ENCODE measurements at places on chromosomes 16 and 17.

- no peak overlapping the region for H3K27ac ChIP-seq
- H3K4me3 ChIP-seq, result no peak overlapping the region
- H3K36me3 ChIP-seq, result no peaks in the 10 kb centered on the region
- H3K27me3 ChIP-seq, result no peaks in the 10 kb centered on the region
- H3K4me1 ChIP-seq, result no peaks in the 10 kb centered on the region
- no peak for DNase-seq
Observed at GRCh38 chr16:65289022-65289421, 167.2 kb upstream of the CDH11 start.

DNA sequence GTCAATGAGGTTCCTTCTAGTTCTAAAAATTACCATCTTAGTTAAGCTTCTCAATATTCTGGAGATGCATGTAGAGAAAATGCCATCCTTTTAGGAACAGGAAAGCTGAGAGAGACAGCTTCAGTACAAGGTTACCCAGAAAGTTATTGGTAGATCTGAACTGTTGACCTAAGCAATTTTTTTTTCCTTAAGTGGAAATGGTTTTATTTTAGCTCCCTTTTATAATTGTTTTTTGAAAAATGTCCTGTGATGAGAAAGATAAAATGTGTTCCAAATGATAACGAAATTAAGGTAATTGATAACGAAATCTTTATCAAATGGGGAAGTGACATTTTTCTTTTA lies 8.2 kb downstream of the PSMD7 start:
- H3K4me1 ChIP-seq, result no peaks in the 10 kb centered on the region
- H3K4me3 ChIP-seq, result no peak overlapping the region
- no peak for DNase-seq
- no peaks in the 10 kb centered on the region for H3K27me3 ChIP-seq

DNA sequence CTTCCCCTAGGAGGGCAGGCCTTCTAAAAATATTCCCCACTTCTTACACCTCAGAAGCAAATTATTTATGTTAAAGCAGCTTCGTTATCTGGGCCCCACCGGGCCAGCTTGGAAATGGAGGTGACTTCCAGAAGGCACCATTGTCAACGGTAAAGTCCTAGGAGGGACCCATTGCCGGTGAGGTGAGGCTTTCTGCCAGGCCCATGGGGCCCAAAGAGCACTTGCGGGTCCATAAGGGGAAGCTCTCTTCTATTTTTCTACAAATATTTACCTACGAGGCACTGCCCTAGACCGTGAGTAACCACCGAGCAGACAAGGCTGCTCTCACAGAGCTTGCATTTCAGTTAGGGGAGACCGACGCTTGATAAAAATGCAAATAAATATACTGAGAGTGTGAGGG lies 41.5 kb downstream of the C16orf78 start:
- no peak for DNase-seq
- H3K4me3 ChIP-seq, result no peak overlapping the region
- no peak overlapping the region for H3K27ac ChIP-seq
- no peaks in the 10 kb centered on the region for H3K36me3 ChIP-seq
- no peaks in the 10 kb centered on the region for H3K27me3 ChIP-seq

DNA sequence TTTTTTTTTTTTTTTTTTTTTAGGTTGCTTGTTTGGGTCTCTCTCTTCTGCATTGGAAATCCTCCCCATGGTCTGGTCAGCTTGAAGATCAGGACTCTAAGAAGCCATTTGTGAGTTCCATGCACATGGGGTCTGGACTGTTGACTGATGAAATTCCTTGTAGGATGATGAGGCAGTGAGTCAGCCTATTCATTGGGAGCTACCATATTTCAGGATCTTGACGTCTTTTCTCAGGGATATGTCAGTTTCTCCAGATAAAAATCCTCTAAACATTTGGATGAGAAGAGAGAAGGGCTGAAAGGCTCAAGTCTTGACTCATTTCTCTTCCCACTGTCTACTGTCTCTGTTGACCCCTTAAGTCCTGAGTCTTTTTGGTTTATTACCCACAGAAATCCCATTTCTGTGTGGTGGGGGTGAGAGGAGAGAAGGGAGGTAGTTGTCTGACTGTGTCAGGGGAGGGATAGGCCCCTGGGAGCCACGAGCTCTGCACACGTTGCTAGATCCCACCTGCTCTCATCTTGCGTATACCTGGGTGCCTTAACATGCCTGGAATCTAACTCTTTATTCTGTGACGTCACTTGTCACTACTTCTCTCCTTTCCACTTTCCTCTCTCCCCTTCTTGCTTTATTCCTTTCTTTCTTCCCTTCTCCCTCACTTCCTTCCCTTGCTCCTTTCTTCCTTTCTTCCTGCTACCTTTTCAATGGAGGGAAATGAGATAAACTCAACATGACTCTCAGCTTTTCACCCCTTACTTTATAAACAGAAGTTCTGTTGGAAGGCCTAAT lies 333.1 kb upstream of the XYLT1 start:
- no peaks in the 10 kb centered on the region for H3K4me1 ChIP-seq
- no peak overlapping the region for H3K27ac ChIP-seq
- DNase-seq, result no peak
- H3K4me3 ChIP-seq, result no peak overlapping the region
- H3K27me3 ChIP-seq, result no peaks in the 10 kb centered on the region

DNA sequence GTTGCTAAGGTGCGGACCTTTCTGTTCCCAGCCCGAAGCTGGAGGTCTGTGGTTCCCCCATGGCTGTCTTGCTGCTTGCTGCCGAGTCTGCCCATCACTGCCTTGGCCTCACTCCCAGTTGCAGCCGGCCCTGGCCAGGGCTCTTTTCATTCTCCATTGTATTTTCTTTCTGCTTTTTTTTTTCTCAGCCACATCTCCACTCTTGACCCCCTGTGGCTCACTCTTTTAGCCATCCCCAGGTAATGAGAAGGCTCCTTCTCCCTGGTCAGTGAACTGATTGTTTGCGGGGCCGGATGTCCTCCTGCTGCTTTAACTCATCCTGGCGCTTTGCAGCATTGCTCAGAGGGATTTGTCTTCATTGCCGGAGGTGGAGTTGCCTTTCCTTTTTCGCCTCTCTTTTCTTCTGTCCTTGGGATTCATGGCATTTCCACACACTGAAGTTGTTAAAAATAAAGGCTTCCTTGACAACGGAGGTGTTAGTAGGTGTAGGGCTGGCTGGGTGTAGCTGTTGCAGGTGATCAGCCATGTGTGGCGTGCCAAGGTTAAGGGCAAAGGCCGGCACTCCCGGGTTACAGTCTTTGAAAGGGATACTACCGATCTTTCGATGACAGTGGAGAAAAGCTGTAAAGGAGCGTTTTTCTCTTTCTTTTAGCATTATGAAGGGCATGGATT lies 34.1 kb downstream of the MAP2K6 start:
- no peaks in the 10 kb centered on the region for H3K27me3 ChIP-seq
- H3K27ac ChIP-seq, result peak overlapping the region; percentile 46
- H3K4me1 ChIP-seq, result no peaks in the 10 kb centered on the region
- peak; percentile 18 for DNase-seq
- no peaks in the 10 kb centered on the region for H3K36me3 ChIP-seq

- H3K36me3 ChIP-seq, result no peaks in the 10 kb centered on the region
- no peak overlapping the region for H3K4me3 ChIP-seq
- no peaks in the 10 kb centered on the region for H3K4me1 ChIP-seq
- no peak overlapping the region for H3K27ac ChIP-seq
- H3K27me3 ChIP-seq, result no peaks in the 10 kb centered on the region
Observed at GRCh38 chr17:1143573-1143972, 36.2 kb downstream of the ABR start.

GRCh38 chr17:81453712-81454111 lies 58.5 kb downstream of the BAHCC1 start:
- H3K36me3 ChIP-seq, result no peaks in the 10 kb centered on the region
- H3K4me3 ChIP-seq, result no peak overlapping the region
- H3K27me3 ChIP-seq, result no peaks in the 10 kb centered on the region
- DNase-seq, result no peak
- H3K27ac ChIP-seq, result no peak overlapping the region

GRCh38 chr16:89159850-89160354 lies 11.6 kb upstream of the CDH15 start:
- no peak overlapping the region for H3K27ac ChIP-seq
- DNase-seq, result no peak
- no peaks in the 10 kb centered on the region for H3K36me3 ChIP-seq
- no peaks in the 10 kb centered on the region for H3K27me3 ChIP-seq
- H3K4me3 ChIP-seq, result no peak overlapping the region

GRCh38 chr16:83804366-83804765 lies 3.4 kb upstream of the HSBP1 start:
- H3K27ac ChIP-seq, result no peak overlapping the region
- no peak overlapping the region for H3K4me3 ChIP-seq
- no peaks in the 10 kb centered on the region for H3K27me3 ChIP-seq
- DNase-seq, result no peak

GRCh38 chr17:75317671-75318070 lies 28.4 kb upstream of the SLC25A19 start:
- H3K27ac ChIP-seq, result peak overlapping the region; percentile 50
- no peak overlapping the region for H3K4me3 ChIP-seq
- no peak for DNase-seq
- peaks cover 9% of the 10 kb centered on the region for H3K4me1 ChIP-seq
- no peaks in the 10 kb centered on the region for H3K27me3 ChIP-seq

GRCh38 chr16:15604460-15605440 lies 38.2 kb downstream of the MARF1 start:
- H3K4me3 ChIP-seq, result no peak overlapping the region
- H3K36me3 ChIP-seq, result peaks cover 43% of the 10 kb centered on the region
- no peaks in the 10 kb centered on the region for H3K27me3 ChIP-seq

DNA sequence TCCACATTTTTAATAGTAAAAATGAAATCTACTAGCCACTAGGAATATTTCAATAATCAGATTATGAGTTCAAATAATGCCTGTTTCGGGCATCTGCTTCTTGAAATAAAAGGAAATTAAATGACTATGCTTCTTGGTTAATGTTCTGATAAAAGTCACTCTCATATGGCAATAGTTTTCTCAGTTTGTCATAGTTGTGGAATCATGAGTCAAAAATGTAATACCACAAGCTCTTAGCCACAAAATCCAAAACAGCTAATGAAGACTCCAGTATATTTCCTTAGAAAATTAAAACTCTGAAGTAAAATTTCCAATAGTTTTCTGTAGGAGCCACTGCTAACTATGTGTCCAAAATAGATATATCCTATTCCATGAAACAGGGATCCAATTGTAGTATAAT lies 676.3 kb upstream of the CDH8 start:
- H3K4me3 ChIP-seq, result no peak overlapping the region
- no peaks in the 10 kb centered on the region for H3K27me3 ChIP-seq
- no peaks in the 10 kb centered on the region for H3K4me1 ChIP-seq
- H3K36me3 ChIP-seq, result no peaks in the 10 kb centered on the region
- no peak for DNase-seq
- no peak overlapping the region for H3K27ac ChIP-seq

DNA sequence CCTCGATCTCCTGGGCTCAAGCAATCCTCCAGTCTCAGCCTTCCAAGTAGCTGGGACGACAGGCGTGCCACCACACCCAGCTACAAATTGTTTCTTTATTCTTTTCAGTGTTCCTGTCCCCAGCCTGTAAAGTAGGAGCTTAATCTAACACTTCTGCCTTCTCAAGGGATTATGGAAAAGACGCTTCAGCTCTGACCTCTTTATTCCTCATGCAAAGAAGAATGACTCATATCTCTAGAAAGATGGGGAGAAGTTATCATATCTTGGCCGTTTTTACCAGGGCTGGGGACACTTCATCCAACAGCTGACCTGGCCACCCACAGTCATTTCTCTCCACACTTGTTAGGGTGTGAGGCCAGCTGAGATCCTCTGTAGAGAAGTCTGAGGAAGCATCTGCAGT lies 172.6 kb downstream of the HAPSTR1 start:
- no peak overlapping the region for H3K27ac ChIP-seq
- H3K4me1 ChIP-seq, result no peaks in the 10 kb centered on the region
- no peak overlapping the region for H3K4me3 ChIP-seq
- no peak for DNase-seq
- no peaks in the 10 kb centered on the region for H3K36me3 ChIP-seq

DNA sequence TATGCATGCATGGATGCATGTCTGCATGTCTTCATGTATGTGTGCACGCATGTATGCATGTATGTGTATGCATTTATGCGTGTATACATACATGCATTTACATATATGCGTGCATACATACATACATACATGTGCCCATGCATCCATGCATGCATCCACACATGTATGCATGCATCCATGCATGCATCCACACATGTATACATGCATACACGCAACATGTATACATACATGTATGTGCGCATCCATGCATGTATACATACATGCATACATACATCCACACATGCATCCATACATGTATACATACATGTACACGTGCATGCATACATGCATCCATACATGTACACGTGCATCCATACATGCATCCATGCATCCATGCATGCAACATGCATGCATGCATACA lies 29.8 kb upstream of the DLX3 start:
- H3K27ac ChIP-seq, result no peak overlapping the region
- no peaks in the 10 kb centered on the region for H3K27me3 ChIP-seq
- peaks cover 19% of the 10 kb centered on the region for H3K4me1 ChIP-seq
- H3K4me3 ChIP-seq, result no peak overlapping the region

GRCh38 chr17:11642655-11643054 lies 44.4 kb downstream of the DNAH9 start:
- no peaks in the 10 kb centered on the region for H3K4me1 ChIP-seq
- H3K27ac ChIP-seq, result no peak overlapping the region
- DNase-seq, result peak; percentile 58
- no peaks in the 10 kb centered on the region for H3K27me3 ChIP-seq
- no peak overlapping the region for H3K4me3 ChIP-seq
- no peaks in the 10 kb centered on the region for H3K36me3 ChIP-seq

DNA sequence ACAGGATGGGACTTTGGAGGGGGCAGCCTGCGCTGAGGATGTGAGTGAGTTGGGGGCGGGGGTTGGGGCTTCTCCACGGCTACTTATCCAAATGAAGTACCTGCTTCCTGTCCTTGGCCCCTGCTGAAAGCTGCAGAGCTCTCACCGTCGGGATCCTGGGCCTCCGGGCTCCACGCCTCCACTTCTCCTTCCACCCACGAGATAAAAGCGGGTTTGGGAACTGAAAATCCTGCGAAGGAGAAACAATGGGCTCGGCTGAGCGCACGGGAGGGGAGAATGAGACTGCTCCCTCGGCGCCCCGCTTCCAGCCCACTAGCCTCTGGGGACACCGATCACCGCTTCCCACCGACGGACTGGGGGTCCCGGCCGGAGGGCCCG lies 486 bp downstream of the ZNF785 start:
- no peak for DNase-seq
- peak overlapping the region; percentile 94 for H3K27ac ChIP-seq
- peaks cover 13% of the 10 kb centered on the region for H3K4me1 ChIP-seq

GRCh38 chr17:6377906-6378305 lies 57.0 kb downstream of the AIPL1 start:
- no peak for DNase-seq
- no peaks in the 10 kb centered on the region for H3K4me1 ChIP-seq
- no peaks in the 10 kb centered on the region for H3K27me3 ChIP-seq
- H3K36me3 ChIP-seq, result no peaks in the 10 kb centered on the region
- H3K27ac ChIP-seq, result no peak overlapping the region

All from tibial nerve (tissue), 4 donors.